GM13977 (cell line): ENCODE measurements at places on chromosomes 7 and 10.

DNA sequence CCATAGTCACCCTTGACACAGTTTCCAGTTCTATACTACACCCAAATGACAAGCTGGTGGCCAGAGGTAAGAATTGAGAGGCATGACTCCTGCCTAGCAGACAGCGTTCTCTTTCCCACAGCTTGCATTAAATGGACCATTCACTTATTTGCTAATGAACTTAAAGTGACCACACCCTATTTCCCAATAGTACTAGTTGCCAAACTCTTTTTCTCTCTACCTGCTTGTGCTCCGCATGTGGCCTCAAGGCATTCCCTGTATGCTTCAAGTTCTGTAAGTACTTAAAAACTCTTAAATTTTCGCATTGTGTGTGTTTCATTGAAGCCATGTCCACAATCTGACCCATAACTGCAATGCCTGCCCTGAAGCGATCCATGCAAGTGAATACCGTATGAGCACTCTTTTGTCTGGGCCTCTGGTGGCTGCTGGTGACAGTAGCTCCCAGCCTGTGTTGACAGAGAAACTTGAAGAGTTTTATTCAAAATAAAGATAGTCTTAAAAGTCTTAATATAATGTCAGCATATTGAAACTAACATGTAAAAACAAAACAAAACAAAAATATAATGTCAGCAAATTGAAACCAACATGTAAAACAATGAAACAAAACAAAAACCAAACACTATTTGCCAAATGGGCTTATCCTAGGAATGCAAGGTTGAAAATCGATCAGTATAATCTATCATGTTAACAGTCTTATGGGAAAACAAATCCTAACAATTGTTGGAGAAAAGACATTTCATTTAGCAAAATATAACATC, 73.6 kb downstream of the CCSER2 start:
- no peak for DNase-seq

DNA sequence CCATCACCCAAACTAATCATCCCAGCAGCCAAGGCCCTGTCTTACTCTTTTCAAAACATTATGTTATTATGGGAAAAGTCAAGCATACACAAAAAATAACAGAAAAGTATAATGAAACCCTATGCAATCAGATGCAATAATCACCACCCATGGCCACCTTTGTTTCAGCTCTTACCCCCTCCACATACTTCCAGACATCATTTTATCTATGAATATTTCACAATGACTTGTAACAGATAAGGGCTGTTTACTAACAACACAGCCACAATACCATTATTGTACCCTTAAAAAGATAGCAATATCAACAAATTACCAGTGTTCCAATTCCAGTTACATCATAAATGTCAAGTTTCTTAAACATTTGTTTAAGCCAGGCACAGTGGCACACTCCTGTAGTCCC, 35.2 kb downstream of the AIFM2 start:
- no peak for DNase-seq

DNA sequence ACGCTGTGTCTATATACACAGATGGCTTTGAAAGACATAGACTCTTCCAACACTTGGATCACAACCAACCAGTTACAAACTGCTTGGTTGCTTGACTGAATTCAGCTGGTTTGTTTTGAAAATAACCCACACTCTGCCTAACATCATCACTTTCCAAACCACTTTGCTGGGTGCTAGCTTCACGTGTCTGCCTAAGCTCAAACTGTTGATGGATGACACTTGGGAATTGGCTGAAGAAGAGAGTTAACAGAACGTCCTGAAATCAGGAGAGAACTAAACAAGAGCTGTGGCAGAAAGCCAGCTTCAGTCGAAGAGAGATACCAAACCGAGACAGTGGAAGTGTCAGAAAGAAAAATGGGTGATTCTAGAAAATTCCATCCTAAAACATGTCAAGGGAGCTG, 420.8 kb upstream of the AUTS2 start:
- DNase-seq, result no peak

GRCh38 chr7:140439359-140439758, 35.5 kb downstream of the RAB19 start:
- no peak for DNase-seq

DNA sequence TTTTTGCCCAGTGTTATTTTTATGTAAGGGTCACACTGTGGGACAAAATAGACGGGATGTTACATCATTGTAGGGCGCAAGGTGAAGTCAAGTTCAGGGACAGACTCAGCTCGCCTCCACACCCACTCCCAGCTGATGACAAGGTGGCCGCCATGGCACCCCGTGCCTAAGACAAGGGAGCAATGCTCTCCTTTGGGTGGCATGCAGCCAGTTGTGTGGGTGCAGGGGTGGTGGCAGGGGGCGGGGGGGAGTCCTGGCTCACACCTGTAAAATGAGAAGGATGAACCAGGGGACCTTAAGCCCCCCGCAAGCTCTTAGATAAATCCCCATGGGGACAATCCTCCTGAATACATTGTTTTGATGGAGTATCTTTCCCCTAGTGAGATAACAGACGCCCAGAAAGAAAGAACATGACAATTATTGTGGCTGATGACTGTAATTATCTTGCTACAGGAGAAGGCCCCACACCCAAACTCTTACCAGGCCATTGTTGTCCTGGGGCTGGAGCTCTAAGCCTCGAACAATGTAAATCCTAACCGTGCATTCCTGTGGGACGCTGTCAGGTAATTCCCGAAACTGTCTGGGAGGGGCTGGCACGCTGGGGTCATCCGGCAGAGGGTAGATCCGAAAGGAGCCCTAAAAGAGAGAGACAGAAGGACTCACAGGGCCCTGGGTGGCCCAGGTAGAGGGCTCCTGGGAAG, 148.7 kb downstream of the MYOF start:
- no peak for DNase-seq
